ENCODE measurements at places on chromosomes 6 and 20.
A peak's percentile ranks its signal among the peaks of the same experiment; 100 is the strongest.

GRCh38 chr6:75094614-75095200, 111.1 kb downstream of the COL12A1 start:
- DNase-seq, result peak; percentile 67

DNA sequence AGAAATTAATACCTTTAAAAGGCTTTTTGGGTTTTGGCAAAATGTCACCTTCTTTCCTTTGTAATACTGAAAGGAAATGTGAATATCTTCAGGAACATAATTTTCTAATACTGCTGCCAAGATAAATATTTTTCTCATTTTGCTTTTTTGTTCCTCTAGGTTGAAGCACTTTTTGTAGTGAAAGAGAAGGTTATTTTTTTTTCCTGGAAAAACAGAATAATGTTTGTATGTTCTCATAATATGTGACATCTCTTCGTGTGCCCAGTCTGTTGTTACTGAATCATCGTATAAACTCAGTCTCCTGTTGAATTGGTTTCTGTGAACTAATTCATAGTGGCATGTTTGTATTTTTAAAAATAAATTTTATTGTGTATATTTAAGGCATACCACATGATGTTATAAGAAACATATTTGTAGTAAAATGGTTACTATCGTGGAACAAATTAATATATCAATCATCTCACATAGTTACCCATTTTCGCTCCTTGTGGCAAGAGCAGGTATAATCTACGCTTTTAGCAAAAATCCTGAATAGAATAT, 74.4 kb downstream of the SH3BGRL2 start:
- DNase-seq, result no peak

- DNase-seq, result no peak
These were observed 50.0 kb downstream of the RTN4IP1 start for GRCh38 chr6:106579281-106579680.

DNA sequence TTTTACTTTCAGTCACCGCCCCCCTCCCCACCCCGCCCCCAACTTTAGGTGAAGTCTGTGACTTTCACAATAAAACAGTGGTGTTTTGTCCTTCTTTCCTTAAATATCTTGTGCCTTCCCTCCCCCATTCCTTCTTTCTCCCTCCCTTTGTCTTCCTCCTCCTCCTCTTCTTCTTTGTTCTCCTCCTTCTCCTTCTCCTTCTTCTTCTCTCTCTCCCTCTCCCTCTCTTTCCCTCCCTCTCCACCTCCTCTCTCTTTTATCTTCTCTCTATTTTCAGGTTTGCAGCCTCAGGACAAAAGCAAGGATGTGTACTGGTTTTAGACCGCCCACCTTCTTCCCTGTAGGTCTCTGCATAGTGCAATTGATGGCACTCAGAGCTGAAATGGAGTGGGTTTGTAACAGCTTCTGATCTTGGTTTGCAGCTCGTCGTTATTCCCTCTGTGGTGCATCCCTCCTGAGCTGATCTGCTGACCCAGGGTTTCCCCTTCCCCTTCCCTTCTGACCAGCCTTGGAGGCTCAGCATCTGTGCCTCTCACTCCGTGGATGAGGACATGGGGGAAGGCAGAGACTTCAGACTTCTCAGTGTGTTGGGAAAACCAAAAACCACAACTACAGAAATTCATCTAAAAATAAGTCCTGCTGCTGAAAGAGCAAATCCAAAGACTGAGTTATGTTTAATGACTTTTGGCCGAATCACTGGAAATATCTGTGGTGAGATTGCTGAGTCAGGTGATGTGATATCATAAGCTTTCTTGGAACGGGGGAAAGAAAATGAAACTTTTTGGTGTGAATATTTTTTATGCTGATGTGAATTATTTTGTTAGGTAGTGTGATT, 6.9 kb downstream of the VGLL2 start:
- no peak for DNase-seq

- DNase-seq, result no peak
These were observed 135.3 kb upstream of the NEDD9 start for GRCh38 chr6:11367638-11368199.

DNA sequence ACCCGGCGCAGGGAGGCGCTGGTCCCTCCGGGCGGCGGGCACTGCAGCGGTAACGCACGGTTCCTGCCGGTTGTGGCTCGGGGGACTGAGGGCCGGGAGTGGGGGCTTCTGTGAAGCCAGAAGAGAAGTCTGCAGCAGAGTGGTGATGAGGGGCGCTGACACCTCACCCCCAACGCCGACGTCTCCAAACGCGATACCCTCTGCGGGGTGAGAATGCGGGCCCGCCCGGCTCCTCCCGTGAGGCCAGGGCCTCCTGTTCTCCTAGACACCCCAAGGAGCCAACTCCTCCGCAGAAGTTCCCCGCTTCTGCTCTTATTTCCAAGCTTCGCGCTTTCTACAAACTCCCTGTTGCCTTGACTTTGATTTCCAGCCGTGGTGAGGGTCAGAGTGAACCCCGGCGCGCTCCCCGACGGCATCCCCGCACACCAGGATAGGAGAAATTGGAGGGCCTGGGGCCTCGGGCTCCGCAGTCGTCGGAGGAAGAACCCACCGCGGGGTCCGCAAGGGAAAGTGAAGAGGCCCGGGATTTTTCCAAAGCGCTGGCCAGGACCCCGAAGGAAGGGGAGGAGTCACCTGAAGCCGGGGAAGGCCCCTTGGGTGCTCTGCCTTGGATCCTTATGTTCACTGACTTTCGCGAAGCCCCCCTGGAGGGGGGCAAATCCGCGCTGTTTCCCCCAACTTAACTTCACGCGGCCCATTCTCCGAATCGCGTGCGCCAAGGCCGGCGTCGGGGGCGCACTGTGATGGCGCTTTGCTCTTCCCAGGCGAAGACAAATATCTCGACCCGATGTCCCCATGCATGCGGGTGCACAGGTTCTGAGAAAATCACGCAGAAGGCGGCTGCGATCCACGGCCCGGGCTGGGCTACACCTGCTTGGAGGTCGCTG, 3.1 kb upstream of the INSM1 start:
- DNase-seq, result no peak

- DNase-seq, result no peak
These were observed 8.0 kb upstream of the STX7 start for GRCh38 chr6:132520953-132521352.

- DNase-seq, result peak; percentile 20
These were observed 245.7 kb downstream of the RNF144B start for GRCh38 chr6:18632670-18633410.

All from non-pigmented ciliary epithelial cell (primary cell).